ENCODE measurements at places on chromosomes 11 and 22.

DNA sequence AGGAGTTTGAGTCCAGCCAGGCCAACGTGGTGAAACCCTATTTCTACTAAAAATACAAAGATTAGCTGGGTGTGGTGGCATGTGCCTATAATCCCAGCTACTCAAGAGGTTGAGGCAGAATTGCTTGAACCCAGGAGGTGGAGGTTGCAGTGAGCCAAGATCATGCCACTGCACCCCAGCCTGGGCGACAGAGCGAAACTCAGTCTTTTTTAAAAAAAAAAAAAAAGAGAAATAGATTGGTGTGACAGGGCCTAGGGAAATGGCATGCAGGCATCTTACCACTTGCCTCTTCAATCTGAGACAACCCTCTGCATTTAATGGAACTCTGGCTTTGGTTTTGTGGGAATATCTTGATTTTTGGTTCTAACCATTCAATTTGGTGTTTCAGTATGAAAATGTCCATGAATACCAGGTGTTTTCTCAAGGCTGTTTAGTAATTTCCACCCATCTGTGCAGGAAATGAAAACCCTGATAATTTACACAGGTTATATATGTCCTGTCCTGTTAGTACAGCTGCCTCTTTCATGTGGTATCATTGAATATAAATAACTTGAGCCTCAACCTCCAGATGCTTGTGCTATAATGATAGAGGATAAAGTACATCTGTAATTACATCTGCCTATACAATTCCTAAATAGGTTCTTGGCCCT, 8.4 kb downstream of the XBP1 start:
- DNase-seq = no peak

DNA sequence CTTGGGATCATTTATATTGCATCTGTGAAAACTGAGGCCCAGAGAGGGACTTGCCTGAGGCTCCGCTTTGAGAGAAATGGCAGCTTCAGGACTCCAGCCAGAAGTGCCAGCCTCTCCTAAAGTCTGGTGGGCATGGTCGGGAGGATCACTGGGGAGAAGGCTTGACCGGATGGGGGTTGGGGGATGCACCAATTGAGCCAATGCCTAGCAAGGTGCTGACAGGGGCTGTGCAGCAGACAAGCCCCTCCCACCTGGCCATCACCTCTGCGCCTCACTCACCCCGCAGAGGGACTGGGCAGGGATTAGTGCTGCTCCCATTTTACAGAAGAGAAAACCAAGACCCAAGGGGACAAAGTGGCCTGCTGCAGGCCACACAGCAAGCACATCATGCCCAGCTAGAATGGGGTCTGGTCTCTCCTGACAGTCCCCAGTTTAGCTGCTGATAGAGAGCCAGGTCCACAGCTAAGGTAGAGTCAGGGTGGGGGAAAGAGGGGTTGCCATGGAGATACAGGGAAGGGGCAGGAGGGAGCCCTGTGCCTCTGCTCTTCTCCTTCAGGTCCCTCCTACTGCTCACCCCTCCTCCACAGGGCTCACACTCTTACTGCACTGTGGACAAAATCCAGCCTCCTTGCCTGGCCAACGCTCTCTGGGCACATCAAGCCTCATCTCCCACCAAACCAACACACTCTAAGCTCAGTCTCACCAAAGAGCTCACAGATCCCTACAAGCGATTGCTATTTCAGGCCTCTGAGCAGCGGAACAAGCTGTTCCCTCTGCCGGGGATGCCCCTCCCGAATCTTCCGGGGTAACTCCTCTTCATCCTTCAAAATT, 29.5 kb downstream of the TEF start:
- DNase-seq = no peak

- DNase-seq = no peak
These were observed 703.3 kb downstream of the NELL1 start for GRCh38 chr11:21372672-21373071.

GRCh38 chr11:34348919-34349318, 8.9 kb downstream of the ABTB2 start:
- DNase-seq = no peak

DNA sequence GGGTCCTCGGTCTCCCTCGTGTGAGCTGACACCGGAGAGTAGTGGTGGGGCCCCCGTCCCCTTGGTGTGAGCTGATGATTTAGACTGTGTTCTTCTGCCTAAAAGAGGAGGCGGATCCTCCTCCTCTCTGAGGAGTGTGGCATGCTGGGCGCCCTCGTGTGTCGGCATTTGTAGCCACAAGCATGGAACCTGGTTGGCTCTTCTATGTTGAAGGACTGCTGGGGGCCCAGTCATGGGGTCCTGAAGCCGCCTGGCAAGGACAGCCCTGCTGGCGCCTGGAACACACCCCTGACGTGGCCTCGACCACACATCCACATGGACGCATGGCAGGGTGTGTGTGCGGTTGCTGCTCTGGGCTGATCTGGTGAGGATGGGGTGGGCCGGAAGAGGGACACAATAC, 50.2 kb downstream of the AP2A2 start:
- no peak for DNase-seq

GRCh38 chr22:38728871-38729796, 23.4 kb downstream of the GTPBP1 start:
- no peak for DNase-seq

DNA sequence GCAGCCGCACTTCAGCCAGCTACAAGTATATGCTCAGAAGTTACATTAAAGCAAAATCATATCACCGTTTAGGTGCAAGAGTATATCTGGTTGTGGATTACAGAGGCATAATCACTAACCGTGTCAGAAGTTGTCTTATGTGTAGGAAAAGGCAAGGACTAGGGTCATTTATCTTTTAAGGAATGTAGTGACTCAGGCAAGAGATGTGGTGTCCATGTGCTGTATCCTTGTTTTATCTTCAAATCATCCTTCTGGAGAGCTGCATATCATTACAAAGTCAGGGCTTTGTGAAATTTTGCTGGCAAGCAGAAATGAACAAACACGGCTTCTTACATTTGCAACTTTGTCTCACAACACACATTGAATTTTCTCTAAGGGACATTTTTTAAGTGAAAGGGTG, 12.7 kb upstream of the CHORDC1 start:
- no peak for DNase-seq

DNA sequence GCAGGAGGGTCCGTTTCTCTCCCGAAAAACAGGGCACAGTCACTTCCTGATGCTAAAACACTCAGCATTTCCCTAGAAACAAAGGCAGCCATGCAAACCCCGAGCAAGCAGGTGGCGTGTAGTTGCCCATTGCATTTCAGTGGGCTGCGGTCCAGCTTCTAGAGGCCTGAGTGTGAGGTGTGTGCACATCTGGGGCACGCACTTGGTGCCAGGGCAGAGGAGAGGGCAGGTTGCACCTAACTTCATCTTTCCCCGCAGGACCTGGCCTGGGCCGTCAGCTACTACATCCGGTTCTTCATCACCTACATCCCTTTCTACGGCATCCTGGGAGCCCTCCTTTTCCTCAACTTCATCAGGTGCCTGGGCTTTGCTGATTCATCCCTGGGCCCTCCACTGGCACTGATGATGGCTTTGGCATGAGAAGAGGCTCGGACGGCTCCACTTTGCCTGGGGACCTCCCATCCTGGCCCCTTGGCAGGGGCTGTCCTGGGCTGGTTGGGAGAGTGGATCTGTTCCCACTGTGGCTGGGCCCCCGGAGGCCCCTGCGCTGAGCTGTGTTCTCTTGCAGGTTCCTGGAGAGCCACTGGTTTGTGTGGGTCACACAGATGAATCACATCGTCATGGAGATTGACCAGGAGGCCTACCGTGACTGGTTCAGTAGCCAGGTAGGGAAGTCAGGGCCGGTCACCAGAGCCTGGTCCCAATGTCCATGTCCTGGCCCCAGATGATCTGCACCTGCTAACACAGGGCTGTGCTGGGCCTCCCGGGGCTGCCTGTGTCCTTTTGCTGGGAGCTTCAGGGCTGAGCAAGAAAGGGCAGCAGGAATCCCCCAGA, 28.4 kb downstream of the FADS3 start:
- no peak for DNase-seq

- no peak for DNase-seq
These were observed 4.4 kb downstream of the LYVE1 start for GRCh38 chr11:10564030-10564429.

DNA sequence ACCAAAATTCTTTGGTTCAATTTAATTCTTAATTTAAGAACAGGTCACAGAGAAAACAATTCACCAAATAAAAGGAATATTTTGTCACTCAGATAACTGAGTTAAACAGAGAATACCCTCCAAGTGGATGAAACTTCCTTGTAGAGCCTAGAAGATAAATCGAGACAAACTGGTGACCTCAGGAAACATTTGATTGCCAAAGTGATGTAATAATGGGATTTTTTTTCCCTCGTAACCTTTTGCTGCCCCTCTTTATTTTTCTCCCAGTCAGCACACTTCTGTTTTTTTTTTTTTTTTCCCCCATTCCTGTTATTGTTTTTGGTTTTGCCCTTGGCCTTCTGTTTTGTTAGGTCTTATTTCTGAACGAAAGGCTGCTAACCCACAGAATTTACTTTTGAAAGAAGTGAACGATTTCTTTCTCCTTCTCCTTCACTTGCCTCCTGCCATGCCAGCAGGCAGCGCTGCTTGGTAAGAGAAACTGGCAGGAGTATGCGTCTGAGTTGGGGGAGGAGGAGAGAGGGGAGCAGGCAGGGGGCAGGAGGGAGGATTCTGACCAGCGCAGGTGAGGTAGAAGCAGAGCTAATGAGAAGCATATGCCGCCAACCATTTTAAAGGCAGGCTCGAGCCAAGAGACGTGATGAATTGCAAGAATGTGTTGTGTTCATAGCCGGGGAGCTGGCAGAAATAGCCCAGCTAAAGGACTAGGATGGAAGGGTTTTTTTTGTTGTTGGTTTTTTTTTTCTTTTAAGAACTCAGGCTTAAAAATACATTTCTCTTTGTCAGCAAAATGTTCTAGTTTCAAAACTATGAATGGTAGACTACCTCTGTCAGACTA, 121.9 kb upstream of the MTMR2 start:
- DNase-seq = peak; percentile 47

DNA sequence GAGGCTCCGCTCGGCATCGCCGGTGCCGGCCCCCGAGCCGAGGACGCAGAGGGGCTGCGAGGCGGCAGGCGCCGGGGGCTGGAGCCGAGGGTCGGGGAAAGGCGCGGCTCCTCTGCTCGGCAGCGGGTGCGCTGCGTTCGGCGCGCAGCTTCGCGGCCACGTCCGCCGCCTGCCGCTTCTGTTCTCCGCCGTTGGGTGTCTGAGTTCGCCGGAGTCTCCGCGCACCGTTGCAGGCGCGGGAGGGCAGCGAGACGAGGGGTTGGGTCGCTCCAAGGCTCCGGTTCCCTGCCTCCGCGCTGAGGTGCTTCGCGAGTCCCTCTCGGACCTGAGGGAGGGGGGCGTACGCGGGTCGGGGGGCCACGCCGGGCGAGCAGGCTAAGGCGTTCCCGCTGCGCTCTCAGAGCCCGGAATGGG, 347 bp downstream of the MN1 start:
- peak; percentile 87 for DNase-seq

DNA sequence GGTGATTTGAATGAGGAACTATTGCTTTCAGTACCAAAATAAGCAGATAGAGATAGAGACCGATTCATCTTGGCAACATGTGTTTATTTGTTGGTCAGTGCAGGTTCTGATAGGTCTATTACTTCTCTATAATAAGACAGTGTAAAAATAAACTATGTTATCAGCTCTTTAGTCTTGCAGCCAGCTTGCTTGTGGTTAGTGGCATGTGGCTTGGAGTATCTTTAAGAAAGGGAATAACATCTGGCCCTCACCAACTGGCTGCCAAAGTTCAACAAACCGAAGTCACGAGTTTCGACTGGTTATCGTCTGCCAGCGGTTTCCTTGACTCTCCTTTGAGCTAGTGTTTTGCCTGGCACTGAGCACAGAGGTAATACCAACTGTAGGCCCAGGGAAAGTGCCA, 71.8 kb downstream of the CTTN start:
- no peak for DNase-seq

GRCh38 chr11:68090706-68091105, 30.5 kb downstream of the CHKA start:
- no peak for DNase-seq

- DNase-seq = no peak
These were observed 164.9 kb downstream of the MIAT start for GRCh38 chr22:26822313-26822712.

DNA sequence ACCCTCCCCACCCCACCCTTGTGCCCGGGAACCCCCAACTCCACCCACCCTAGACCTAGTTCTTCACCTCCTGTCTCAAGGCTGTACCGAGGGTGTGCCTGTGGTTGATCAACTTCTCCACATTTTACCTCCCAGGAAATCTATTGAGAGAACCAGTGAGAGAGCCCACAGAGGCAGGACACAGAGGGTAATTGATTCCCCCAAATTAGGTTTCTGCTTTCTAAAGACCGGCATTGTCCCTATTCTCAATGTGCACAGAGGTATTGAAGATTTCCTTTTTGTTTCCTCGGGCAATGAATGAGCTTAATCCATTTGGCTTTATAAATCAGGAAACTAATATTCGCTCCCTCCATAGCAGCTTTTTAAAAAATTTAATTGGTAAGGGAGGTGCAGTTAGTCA, 6.0 kb upstream of the LMO1 start:
- DNase-seq = no peak

DNA sequence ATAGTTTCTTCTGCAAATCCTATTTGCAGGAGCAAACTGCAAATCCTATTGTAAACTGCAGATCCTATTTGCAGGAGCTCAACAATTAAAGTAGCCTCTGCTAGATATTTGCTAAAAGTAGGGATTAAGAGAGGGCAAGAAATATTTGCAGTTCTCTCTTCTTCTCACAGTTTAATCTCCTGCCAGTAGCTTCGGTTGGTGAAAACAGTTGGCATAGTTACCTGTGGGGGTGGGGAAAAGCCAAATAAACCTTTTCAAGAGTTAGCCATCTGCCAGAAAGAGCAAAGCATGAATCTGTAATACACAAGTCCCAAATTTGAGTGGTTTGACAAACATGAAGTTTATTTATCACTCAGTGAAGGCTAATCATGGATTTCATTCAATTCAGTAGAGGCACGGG, 942.5 kb downstream of the JRKL start:
- no peak for DNase-seq

DNA sequence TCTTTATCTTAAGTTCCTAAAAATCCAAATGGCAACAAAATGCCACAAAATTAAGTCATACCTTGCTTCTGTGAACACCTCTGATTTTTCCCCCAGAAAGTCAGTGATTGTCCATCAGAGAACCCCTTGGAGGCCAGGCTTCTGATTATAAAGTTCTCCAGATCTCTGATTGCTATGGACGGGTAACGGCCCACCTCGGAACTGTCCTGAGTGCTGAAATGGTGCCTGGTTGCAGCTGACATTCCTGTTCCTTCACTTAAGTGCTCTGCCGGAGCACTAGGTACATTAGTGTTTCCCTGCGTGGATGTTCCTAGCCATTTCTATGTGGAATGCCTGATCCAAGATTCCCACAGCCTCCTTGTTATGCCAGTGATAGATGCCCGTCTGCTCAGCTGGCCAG, 85.0 kb downstream of the CHST1 start:
- DNase-seq = no peak

All from right kidney (tissue), 9 donors.